ENCODE measurements at places on chromosomes 2 and 18.

GRCh38 chr2:77862120-77862519 lies 339.9 kb upstream of the LRRTM4 start:
- DNase-seq: no peak

GRCh38 chr2:137857881-137858280 lies 106.4 kb upstream of the HNMT start:
- DNase-seq: no peak

DNA sequence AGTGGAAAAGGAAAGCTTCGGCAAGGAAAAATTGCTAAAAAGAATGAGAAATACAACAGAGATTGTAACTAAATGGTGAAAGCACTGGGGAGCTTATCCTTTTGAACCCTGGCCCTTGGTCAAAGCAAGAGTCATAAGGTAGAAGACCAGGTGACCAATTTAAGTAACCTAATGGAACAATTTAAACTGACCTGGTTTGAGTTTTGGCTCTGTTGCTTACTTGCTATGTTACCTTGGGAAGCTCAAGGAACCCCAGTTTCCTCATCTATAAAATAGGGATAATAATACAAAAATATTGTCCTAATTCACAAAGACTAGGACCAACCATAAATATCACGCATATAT lies 48.6 kb downstream of the NHEJ1 start:
- DNase-seq: no peak

DNA sequence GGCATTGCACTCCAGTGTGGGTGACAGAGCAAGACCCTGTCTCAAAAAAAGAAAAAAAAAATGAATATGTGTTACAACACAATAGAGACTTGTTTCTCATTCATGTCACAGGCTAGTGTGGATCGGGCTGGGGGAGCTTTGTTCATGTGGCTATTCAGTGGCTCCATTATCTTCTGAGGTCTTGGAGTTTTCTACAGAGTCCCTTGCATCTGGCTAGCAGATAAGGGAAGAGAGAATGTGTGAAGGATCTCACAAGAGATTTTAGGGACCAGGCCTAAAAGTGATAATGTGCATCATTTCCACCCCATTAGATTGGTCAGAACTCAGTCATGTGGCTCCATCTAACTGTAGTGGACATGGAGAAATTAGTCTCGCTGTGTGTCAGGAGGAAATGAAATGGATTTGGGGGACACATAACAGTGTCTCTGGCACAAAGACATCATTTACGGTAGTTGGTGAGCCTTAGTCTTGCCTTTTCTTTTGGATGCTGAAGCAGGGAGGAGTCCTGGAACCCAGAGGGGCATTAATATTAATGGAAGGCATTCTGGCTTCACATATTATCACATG lies 32.4 kb upstream of the CASP10 start:
- DNase-seq: no peak

GRCh38 chr2:217325251-217325650 lies 465.4 kb upstream of the TNP1 start:
- DNase-seq: no peak

DNA sequence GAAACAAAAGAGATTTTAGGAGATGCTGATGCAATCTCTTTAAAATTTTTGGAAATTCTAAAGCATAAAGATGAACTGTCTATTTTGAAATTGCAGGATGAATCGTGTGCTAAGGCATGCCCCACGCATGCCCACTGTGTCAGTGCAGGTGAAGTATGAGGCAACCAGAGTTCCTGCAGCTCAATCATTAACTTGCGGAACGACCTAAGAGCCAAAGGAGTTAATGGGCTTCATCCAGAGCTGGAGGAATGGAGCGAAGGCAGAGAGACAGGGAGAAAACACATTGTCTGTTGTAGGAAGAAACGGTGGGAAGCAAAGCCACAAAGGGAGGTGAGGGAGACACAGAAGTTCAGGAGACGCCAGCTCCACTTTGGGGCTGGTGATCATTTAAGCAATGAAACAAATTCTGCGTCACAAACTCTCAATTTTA lies 265.2 kb downstream of the CCDC85A start:
- no peak for DNase-seq

DNA sequence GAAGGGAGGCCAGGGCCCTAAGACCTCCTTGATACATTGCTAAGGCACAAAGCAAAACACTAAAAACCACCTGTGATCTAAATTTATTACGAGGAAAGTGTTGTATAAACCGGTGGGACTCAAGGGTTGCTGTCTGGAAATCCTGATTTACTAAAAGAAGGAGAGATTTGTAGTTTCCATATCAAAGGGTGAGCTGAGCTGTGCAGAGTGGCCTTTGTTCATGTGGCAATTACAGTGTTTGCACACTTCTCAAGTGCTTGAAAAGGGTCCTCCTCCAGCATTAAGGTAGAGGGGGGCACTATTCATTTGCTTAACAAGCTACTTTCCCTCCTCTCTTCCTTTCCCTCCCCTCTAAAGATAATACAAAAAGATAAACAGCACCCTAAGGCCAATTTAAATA lies 30.5 kb upstream of the ITGA4 start:
- DNase-seq: no peak

GRCh38 chr2:105749583-105750400 lies 5.1 kb downstream of the NCK2 start:
- peak; percentile 62 for DNase-seq

DNA sequence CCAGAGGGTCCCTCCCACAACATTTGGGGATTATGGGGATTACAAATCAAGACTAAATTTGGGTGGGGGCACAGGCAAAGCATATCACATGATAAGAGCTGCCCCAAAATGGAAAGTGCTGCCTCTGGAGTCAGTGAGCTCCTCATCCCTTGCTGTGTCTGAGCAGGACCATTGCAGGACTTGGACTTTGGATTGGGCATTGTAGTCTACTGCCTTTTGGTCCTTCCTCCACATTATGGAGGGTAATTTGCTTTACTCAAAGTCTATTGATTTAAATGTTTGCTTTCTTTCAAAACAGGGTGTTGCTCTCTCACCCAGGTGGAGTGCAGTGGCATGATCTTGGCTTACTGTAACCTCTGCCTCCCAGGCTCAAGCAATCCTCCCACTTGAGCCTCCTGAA lies 106.8 kb upstream of the LDAH start:
- no peak for DNase-seq

GRCh38 chr2:211837706-211838105 lies 700.9 kb downstream of the ERBB4 start:
- DNase-seq: no peak

DNA sequence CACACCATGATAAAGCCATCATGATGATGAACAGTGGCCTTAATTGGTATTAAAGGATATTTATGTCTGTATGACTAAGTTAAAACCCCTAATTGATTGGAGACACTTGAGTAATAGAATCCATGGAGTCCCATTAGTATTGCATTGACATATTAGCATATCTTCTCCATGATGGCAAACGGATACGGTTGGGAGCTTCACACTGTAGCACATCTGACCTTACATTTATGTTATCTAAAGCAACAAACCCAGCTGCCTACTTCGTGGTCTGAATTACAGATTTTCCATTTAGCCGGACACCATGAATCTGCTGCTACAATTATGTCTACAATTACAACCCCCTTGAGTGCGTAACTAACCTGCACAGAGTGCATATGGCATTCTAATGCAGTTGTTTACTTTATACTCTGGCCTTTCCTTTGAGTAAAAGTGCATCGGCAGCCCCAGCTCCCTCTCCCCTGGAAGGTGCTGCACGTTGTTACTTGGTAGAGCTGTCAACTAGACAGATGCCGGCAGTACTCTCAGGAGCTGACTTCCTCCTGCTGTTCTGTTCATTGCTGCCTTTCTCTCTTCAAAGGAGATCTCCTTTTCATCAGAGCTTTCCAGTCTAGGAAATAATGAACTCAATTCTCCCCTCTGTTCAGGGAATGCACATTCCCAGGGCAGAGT lies 92.1 kb downstream of the LRRC30 start:
- DNase-seq: no peak

- DNase-seq: no peak
Measured at GRCh38 chr2:218888341-218888740, 7.7 kb downstream of the WNT10A start.

GRCh38 chr2:149486664-149487063 lies 100.9 kb downstream of the MMADHC start:
- DNase-seq: no peak

DNA sequence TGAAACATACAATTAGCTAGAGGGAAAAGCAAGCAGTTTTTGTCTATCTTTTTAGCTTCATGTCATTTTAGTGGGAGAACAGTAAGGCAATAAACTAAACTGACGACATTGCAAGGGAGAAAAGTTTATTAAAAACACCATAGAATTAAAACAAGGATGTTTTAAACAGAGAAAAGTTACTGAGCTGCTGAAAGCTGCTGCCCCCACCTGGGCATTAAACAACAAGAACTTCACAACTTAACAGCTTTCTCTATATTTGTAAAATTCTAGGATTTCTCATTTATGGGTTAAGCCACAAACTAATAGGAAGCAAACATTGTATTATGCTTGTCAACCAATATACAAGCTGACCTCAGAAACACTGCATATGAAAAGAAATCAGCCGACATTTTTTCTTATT lies 289.2 kb downstream of the ERBB4 start:
- DNase-seq: no peak

DNA sequence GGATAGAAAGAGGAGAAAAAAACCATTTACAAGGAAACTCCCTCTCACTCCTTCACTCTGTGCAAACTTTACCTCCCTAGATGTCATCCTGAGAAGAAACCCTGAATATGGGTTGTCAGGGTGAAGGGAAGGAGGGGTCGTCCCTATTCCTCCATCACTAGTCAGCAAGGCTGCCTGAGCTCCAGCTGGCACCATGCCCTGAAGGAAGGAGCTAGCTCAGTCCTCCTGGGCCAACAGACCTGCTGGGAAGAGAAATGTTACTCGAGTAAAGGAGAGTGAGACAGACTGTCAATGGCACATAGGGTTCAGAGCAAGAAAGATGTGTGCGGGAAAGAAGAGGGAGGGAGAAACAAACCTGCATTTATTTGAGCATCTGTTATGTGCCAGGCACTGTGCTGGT lies 18.3 kb upstream of the EPAS1 start:
- DNase-seq: no peak

GRCh38 chr2:232942831-232943230 lies 70.2 kb downstream of the NGEF start:
- DNase-seq: no peak

DNA sequence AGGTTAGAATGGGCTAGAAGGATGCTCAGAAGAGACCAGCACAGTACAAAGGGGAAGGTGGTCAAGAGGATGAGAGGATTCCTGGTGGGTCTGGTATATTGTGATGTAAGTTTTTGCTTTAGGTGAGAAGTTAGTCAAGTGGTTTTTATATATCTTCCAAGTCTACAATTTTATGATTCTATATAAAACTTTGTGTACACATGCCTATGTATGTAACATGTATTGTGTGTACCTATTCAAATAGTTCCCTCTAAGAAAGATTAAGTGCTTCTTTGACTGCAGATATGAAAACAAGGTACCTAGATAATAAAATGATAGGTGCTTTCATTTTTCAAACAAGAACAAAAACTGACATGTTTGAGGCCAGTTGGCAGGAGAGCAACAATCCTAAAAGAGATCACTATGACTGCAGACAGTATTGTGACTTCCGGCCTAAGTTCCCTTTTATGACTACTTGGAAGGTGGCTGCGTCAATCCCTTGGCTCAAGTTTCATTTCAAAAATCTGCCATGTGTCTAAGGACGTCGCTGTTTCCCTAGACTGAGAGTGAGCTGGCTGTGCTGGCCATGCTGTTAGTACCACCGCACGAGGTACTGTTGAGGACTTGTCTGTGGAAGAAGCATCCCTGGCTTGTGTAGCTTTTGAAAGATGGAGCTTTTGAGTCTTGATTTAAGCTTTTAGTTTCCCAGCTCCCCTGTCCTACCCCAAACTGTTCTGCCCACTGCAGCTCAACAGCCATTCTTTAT lies 123.1 kb downstream of the PRPF40A start:
- no peak for DNase-seq

DNA sequence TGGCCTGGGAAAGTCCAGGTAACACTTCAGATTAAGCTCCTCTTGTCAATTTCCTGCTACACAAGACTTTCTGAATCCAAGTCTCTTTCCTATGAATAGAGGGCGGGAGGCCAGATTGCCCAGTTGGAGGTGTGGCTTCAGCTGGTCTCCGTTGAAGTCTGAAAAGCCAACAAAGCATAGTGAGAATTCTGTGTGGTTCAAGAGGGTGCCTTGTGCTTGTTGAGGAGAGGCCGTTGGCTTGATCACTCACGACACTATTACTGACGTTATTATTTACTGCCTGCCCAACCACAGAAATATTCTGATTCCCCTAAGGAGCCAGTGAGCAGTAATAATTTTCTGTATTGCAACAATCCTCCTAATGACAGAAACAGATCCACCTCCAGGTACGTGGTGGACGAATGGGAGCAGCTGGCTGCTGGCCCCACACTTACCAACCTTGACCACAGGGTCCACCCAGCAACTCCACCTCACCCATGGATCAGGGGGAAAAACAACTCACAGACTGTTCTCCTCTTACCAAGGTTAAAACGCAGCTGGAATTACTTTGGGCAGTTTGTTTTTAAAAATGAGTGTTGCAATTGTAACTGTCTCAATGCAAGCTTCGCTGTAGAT lies 21.9 kb downstream of the NRP2 start:
- no peak for DNase-seq

DNA sequence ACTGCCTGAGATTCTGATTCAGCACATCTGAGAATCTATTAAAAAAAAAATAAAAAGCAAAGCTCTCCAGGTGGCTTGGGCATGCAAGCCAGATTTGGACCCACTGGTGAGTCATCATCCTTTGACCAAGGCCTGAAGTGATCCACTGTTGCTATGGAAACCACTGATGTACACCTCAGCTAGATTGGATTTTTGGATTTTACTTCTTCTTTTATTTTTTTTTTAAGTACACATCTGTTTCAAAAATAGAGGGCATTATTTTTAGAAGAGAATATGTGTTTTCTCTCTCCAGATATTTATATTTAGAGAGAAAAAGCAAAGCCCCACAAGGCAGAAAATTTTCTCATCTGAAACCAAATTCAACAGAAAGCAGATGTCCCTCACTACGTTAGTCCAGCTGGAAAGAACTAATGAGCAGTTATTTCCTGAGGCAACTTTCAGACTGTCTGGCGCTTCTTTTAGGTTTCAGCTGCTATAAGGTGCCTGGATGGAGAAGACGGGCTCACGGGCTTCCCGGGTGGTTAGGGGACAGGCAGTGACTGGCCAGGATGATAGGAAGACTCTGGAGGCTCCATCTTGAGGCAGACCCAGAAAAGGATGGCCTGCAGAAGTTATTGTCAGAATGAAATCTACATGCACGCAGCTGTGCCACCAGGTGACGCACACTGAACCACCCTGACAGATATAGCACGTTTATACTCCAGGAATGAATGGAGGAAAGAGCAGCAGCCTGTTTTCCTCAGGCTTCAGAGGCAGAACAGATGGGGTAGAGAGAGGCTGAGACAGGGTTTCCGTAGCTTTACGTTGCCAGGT lies 50.5 kb downstream of the MRPL35 start:
- no peak for DNase-seq

GRCh38 chr18:1528447-1528846 lies 623.8 kb downstream of the ADCYAP1 start:
- no peak for DNase-seq

- DNase-seq: no peak
Measured at GRCh38 chr2:85986121-85986520, 97.3 kb upstream of the ST3GAL5 start.

- DNase-seq: no peak
Measured at GRCh38 chr2:215773728-215774127, 239.6 kb downstream of the MREG start.

- no peak for DNase-seq
Measured at GRCh38 chr18:9629709-9630108, 15.3 kb upstream of the PPP4R1 start.

GRCh38 chr2:187316040-187316439 lies 132.0 kb downstream of the CALCRL start:
- no peak for DNase-seq

- no peak for DNase-seq
Measured at GRCh38 chr2:205237524-205237923, 444.8 kb upstream of the NRP2 start.
